ENCODE measurements at places on chromosomes 5 and 9.
A peak's percentile ranks its signal among the peaks of the same experiment; 100 is the strongest.

- DNase-seq, result peak; percentile 80
Measured at GRCh38 chr5:111278858-111279504, 54.8 kb downstream of the CAMK4 start.

DNA sequence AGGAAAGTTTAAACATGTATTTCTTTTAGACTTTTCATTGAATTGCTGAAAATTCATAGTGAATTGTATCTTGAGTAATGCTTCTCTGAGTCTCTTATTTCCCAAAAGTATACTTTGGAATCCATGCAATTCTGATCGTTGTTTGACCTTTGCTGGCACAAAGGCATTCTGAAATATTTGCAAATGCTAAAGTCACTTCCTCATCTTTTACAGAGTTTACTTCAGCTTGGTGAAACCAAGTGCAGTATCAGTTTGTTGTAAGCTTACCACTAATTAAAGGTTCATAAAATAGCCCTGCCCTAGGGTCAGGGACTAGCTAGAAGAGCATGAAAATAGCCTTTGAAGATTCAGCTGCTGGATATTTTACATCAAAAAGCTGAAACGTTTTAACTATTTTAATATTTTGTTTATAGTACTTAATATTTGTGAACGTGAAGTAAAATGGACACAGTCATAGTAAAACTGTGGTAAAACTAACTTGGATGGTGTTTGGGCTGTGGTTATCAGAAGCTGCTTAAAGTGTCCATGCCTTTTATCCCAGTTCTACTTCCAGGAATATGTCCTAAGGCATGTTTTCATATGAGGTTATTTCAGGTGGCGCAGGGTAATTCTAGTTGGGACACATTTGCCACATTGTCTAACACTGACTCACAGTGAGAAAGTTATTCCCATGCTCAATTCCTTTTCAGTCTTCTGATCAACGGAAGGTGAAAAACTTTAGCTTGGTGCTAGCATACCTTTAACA is 45.3 kb downstream of the SLC22A5 start:
- no peak for DNase-seq

DNA sequence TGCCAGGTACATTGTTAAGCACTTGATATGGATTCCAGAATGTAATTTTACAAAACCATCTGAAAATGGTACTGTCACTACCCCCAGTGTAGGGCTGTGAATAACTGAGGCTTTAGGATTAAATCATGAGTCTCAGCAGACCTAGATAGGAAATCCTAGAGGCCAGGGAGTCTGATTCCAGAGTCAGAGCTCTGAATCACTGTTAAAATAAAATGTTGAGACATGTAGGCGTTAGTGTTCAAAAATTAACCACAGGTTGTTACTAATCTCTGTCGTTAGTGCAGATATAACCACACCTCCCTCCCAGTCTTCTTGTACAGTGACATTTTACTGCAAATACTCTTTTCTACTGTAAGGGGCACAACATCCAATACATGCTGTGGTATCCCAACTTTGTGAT is 1828.8 kb downstream of the MAT2B start:
- DNase-seq, result no peak

- no peak for DNase-seq
Measured at GRCh38 chr9:35907711-35908503, 1.4 kb upstream of the SPAAR start.

- no peak for DNase-seq
Measured at GRCh38 chr5:127754259-127754658, 51.1 kb downstream of the CCDC192 start.

DNA sequence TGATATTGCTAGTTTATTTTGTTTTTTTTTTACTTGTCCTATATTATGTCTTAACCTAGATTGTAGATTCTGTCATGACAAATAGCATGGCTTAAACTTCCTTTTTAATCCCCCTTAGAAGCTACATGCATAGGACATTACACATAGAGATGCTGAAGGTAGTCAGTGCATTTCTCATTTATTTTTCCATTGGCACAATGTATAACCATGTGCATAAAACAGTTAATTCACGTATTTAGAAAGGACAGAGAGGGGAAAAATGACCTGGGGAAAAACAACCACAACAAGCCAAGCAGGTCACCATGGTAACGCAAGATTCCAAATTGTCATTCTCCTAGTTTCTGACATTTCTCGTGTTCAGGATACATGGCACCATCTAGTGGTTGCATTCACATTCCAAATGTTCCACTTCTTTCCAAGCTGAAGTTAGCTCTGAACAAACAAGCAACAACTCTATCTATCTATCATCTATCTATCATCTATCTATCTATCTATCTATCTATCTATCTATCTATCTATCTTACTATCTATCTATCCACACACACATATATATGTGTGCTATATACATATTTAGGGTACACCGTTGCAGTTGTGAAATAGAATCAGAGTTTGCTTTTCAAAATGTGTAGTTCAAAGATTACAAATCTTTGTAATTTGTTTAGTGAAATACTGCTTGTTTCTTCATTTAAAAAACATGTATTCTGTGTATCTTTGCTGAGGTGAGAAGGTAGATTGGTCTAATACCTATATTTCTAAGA is 487.2 kb upstream of the ST8SIA4 start:
- no peak for DNase-seq

- no peak for DNase-seq
Measured at GRCh38 chr5:122471031-122471751, 159.2 kb downstream of the SNCAIP start.

GRCh38 chr9:111597852-111598732 is 1.4 kb downstream of the PTGR1 start:
- DNase-seq, result peak; percentile 54

- no peak for DNase-seq
Measured at GRCh38 chr9:135805422-135806022, 101.8 kb downstream of the CAMSAP1 start.

- DNase-seq, result no peak
Measured at GRCh38 chr5:2110137-2110933, 227.6 kb upstream of the IRX4 start.

- no peak for DNase-seq
Measured at GRCh38 chr5:41425736-41426135, 84.7 kb downstream of the PLCXD3 start.

DNA sequence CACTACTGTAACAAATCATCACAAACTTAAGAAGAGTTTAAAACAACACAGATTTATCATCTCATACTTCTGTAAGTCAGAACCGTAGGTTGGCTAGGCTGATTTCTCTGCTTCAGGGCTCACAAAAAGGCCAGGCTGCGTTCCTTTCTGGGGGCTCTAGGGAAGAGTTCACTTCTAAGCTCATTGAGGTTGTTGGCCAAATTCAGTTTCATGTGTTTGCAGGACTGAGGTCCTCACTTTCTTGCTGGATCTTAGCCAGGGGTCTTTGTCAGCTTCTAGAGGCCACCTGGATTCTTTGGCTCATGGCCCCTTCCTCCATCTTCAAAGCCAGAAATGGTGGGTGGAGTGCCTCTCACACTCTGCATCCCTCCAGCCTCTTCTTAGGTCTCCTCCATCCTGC is 76.0 kb downstream of the ACTBL2 start:
- DNase-seq, result no peak

DNA sequence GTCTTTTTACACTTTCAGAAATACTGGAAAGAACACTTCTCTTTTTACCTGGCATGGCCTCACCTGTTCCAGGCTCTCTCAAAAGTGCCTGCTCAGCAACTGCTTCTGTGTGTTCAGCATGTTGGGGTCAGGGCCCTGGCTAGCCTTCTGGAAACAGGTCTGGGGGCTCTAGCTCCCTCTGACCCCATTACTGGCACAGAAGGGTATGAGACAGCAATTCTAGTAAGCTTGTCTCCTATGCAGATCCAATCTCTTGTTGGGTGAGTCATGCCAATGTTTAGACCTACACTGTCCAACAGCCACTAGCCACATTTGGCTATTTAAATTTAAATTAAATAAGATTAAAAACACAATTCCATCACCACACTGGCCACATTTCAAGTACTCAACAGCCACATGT is 80.8 kb downstream of the MAPKAP1 start:
- no peak for DNase-seq

DNA sequence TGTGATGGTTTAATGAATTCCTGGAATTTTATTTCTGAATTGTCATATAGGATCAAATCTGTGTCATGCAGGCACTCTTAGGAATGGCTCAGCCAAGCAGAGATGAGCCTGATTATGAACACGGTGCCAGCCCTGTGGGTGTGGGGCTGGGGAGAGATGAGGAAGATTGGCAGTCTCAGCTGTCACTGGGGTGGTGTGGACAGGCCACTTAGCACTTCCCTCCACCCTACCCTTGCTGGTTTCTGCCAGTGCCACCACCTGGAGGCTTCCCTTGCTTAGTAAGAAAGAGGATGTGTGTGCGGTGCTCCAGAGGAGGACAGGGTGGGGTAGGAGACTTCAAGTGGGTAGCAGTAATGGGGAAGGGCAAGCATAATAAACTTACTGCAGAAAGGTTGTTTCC is 226.6 kb downstream of the CD180 start:
- DNase-seq, result no peak
